ENCODE measurements at places on chromosomes 6 and 20.

- no peak for DNase-seq
Observed at GRCh38 chr20:11521476-11522365, 396.0 kb upstream of the BTBD3 start.

DNA sequence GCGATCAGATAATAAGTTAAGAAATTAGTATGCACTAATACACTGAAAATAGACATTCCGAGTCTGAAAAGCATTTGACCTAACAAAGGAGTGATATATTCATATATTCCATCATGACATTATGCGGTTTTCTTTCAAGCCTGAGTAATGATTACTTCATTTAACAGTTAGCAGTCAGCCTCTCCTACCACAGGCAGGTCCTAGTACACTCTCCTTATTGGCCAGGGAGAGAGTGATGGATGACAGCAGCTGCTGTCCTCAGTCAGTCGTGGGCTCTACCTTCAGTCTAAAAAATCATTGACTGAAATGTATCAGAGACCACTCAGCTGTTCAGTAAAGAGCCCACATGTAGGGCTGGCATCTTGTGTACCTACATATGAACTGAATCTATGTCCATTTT is 33.2 kb upstream of the VGLL2 start:
- DNase-seq = no peak

- no peak for DNase-seq
Observed at GRCh38 chr6:119594907-119595306, 245.3 kb upstream of the MAN1A1 start.

DNA sequence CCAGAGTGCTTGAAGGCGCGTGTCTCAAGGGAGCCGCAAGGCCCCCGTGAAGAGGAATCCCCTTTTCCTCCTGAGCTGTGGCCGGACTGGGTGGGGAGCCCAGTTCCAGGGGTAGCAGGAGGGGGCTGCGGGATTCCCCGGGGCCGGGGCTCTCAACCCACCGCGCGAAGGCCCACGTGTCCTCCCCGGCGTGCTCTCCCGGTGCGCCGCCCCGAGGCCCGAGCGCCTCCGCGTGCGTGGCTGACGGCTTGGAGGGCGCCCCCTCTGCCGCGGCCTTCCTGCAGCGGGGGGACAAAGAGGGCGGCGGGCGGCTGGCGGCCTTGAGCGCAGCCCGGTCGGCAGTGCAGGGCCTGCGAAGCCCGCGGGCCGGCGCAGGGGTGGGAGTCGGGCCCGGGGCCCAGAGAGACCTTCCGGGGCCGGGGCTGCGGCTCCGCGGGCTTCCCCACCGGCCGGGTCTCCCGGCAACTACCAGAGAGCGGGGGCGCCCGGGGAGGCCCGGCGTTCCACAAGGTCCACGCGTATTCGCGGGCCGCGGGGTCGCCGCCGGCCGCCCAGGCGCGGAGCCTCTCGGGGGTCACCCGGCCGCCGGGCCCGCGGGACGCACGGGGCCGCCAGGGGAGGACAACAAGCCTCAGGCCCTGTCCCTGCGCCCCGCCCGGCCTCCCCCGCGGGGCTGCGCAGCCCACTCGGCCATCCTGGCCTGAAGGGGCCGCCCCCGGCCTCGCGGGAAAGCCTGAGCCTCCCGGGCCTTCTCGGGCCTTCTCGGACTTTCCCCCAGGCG is at the start of gene FAM217A:
TSS of gene FAM217A (minus strand) at position 447 of the 781 bp plus-strand sequence. CDS start 1,723 bp downstream, outside the sequence.
- DNase-seq = no peak

- no peak for DNase-seq
Observed at GRCh38 chr6:38160831-38161230, 341.3 kb downstream of the ZFAND3 start.

GRCh38 chr6:119539066-119539746 is 189.6 kb upstream of the MAN1A1 start:
- DNase-seq = no peak

- DNase-seq = peak; percentile 53
Observed at GRCh38 chr20:10501402-10501801, 66.3 kb downstream of the SLX4IP start.

GRCh38 chr20:50789968-50790650 is 4.8 kb upstream of the BCAS4 start:
- DNase-seq = no peak

- DNase-seq = no peak
Observed at GRCh38 chr6:158207422-158207788, 39.3 kb downstream of the GTF2H5 start.

DNA sequence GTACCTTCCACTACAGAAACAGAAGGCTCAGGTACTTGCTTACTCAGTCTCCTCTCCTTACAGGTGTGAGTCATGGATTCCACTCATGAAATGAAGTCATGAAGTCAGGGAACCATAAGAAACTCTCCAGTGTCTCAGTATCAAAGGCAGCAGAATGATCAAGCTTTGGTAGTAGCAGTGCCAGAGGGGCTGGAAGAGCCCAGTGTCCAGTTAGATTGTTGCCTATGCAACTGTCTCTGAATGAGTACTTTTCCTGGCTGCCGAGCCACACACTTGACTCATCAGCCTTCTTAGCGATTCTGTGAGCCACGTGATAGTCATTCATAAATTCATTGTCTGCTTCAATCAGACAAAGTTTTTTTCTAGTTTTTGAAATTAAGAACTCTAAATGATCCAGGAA is 52.2 kb upstream of the DTNBP1 start:
- DNase-seq = no peak

- DNase-seq = no peak
Observed at GRCh38 chr6:146153040-146153758, 124.3 kb downstream of the GRM1 start.

DNA sequence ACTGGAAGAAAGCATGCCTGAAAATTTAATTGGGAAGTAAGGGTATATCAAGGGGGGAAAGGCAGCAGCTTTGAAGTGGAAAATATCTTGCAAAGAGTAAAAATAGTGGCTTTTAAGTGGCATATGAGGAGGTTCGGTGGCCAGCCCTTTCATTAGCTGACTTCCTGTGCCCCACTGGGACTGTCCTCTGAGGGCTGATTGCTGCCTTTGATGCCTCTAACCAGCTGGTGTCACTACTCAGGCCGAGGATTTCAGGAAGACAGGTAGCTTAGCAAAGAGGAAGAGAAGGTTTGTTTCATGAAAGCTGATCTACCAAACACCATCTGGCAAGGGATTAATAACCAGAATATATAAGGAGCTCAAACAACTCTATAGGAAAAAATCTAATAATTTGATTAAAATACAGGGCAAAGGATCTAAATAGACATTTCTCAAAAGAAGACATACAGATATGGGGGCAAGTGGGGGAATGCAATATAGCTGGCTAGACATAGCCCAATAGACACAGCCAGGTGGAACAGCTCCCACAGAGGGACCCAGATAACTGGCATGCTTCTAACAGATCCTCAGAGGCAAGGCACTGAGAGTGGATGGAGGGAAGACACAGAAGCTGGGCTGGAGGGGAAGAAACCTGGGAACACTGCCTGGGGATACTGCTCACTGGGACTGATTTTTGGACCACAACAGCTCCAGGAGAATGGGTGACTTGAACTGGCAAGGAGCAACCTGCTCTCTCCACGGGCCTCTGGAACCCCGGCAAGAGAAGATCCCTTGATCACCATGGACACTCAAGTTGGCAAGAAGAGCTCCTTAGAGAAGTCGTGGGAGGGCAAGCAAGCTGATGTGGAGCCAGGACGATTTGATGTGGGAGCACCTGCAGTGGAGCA is 33.2 kb downstream of the CCN2 start:
- no peak for DNase-seq

DNA sequence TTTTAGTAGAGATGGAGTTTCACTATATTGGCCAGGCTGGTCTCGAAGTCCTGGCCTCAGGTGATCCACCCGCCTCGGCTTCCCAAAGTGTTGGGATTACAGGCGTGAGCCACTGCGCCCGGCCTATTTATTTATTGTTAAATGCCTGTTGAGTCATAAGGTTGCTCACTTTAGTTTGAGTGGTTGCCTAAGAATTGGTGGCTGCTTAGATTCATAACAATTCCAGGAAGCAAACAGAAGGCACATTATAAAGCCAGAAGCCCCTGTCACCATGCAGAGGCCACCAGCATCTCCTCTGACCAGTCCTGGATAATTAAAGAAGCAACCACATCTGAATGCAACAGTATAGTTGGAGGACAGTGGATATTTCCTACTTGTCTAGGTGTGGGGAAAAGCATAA is 24.0 kb upstream of the ARMH2 start:
- no peak for DNase-seq

DNA sequence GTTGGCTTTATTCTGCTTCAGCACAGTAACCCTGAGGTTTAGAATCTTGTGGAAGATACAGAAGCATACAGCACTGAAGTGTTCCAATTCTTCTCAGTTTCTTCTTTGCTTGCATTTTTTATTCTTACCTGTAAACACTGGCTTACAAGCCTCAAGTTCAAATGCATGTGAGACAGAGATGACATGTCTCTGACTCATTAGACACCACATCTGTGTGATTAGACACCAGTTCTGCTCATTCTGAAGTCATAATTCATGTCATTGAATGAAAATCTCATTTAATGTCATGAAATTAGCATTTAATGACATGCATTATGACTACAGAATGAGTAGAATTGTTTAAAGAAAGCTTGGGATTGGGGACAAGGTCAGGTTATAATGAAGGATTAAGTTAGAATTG is 5.8 kb downstream of the GZF1 start:
- DNase-seq = peak; percentile 23

DNA sequence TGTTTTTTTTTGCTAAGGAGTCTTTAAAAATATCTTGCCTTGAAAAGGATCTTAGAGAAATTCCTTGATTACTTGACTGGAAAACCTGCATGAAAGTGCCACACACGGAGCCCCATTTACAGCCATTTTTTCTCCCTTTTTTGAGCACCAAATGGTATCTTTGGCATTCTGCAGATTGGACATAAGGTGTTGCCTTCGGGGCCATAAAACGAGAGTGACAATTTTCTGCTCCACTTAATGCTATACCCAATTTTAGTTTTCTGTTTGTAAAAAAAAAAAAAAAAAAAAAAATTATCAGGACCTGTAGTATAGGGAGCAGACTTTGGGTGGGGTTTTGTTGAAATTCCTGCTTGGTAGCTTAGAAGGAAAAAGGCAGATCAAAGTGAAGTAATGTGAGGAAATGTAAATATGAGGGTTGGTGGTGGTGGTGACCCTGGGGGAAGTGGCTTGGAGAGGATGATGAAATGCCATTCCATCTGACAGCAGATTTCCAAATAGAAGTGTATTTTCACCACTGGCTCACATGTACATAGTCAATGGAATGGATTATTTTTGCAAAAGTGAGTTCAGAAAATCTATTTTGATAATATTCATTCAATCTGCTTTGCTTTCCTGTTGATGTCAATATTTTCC is 212.1 kb upstream of the SOX4 start:
- peak; percentile 18 for DNase-seq

- no peak for DNase-seq
Observed at GRCh38 chr6:130766239-130767144, 60.7 kb upstream of the SMLR1 start.

DNA sequence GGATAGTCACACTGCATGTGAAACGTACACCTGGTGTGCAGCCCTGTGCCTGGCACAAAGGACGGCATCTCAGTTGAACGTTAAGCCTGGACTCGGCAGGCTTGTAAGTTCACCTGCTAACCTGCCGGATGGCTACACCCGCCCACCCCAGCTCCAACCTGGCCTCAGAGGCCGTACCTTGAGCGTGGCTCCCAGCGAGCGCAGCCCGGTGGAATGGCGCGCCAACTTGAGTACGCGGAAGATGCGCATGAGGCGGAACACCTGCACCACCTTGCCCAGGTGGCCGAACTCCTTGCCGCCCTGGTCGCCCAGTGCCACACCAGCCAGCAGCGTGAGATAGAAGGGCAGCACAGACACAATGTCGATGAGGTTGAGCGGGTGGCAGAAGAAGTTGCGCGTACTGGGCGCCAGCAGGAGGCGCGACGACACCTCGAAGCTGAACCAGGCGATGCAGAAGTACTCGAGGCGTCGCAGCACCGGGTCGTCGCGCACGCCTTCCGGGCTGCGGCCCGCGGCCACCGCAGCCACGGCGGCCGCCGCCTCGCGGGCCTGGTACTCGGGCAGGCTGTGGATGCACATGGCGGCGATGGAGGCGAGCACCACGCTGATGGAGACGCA is 3.3 kb downstream of the KCNS1 start:
- DNase-seq = peak; percentile 79

DNA sequence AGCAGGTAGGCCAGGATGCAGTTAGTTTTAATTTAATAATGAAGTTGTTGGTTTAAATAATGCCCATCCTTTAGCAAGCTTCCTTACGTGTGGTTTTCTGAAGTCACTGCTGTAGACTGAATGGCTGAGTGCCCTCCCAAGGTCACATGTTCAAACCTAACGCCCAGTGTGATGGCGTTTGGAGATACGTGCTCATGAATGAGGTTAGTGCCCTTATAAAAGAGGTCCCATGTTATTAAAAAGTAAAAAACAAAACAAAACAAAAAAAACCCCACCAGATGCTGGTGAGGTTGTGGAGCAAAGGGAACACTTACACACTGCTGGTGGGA is 16.3 kb downstream of the LRP11 start:
- no peak for DNase-seq

DNA sequence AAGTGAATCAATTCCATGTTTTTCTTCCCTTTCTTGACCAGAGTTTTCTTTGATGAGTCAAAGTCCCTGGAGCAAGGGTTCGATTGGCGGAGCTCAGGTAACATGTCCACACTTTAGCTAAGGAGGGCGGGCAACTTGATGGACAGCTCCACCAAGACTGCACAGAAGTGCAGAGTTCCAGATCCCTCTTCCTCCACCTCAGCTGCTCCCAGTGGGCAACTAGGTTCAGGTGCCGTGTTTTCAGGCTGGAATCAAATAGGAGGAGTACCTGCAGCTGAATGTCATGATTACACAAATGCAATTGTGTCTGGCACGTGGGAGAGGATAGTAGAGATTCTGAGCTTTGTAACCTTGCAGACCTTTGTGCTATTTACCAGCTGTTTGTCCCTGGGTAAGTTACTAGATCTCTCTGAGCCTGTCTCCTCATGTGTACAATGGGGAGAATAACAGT is 1.9 kb upstream of the ELMO2 start:
- DNase-seq = no peak

GRCh38 chr6:33755070-33755869 is 8.6 kb upstream of the IP6K3 start:
- DNase-seq = no peak

DNA sequence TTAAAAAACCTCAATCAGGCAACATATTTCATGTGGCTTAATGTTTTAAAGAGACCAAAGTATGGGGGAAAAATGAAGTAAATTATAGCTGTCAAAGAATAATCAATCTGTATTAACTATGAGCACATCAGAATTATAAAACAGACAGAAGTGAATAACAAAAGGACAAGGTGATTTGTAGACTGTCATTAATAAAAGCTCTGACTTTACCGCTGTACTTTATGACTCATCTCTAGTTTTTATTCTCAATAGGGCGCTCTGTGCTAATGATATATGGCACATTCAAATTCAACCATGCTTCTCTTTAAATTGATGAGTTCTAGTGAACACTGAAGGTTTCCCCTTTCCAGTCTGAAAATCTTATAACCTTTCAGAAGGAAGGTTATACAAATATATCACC is 72.0 kb downstream of the PREP start:
- no peak for DNase-seq

DNA sequence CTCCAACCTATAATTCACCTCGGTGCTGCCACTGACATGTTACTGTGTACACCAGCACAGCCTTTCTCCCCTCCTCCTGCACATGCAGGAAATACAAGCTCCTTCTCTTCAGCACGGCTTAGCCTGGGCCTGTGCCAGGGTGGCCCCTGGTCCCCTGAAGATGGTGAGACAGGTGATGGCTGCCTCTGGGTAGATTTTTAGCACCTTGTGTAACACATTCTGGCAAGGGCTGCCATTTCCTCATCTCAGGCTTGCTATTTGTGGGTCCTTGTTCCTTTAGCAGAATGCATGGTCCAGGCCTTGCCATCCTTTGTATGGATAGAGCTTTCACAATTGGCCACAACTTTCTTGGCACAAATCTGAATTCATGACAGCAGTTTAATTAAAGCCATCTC is 151.3 kb downstream of the CDC5L start:
- no peak for DNase-seq
